ENCODE measurements at places on chromosomes 6 and 20. TPM values are rescaled to one million over a fixed set of nuclear protein-coding genes. Genes with fewer than 3 reads are reported as not detected.

Gene SEMG1
- total RNA-seq, result not detected

Gene L3MBTL1
- total RNA-seq, result 5.2 TPM

Gene PRL
- total RNA-seq, result not detected

Gene SERINC1
- total RNA-seq, result 330 TPM

Gene MEP1A
- not detected for total RNA-seq

Gene SLC24A3
- 0.66 TPM for total RNA-seq

Gene BANF2
- total RNA-seq, result not detected

Gene TSPYL4
- 12.8 TPM for total RNA-seq

Gene NNAT
- not detected for total RNA-seq

Gene HLA-F
- 40.4 TPM for total RNA-seq

Gene SLC17A9
- total RNA-seq, result 14.1 TPM

Gene LKAAEAR1
- not detected for total RNA-seq

Gene KIAA1755
- 10.0 TPM for total RNA-seq

Gene ZC2HC1B
- total RNA-seq, result not detected

Gene UTRN
- 172 TPM for total RNA-seq

Gene SUMO4
- total RNA-seq, result 1.3 TPM

Gene VWA7
- 0.19 TPM for total RNA-seq

Gene EYS
- total RNA-seq, result under 0.01 TPM

Gene THBD
- total RNA-seq, result 293 TPM
